Parietal lobe (tissue), 2 donors: ENCODE measurements at places on chromosomes 7 and 10. TPM values are rescaled to one million over a fixed set of nuclear protein-coding genes. Genes with fewer than 3 reads are reported as not detected.

ATP6V0A4 gene
- 0.94 TPM for total RNA-seq

ANKRD1 gene
- not detected for total RNA-seq

SH2D4B gene
- 1.6 TPM for total RNA-seq

PKD2L1 gene
- not detected for total RNA-seq

CACNB2 gene
- 35.1 TPM for total RNA-seq

TBC1D12 gene
- 47.6 TPM for total RNA-seq

SLC39A12 gene
- 2.5 TPM for total RNA-seq

HOXA10 gene
- total RNA-seq = not detected

AVPI1 gene
- 0.94 TPM for total RNA-seq

ACHE gene
- 13.1 TPM for total RNA-seq
